Left lung (tissue), 14 donors: ENCODE measurements at places on chromosomes 5 and 9. TPM values are rescaled to one million over a fixed set of nuclear protein-coding genes. Genes with fewer than 3 reads are reported as not detected.

ANKRD18A gene
- polyA plus RNA-seq: 3.7 TPM

TMEM171 gene
- polyA plus RNA-seq: 0.15 TPM

C9 gene
- polyA plus RNA-seq: not detected

NR2F1 gene
- 203 TPM for polyA plus RNA-seq

SLC45A2 gene
- 0.42 TPM for polyA plus RNA-seq

DMAC1 gene
- polyA plus RNA-seq: 70.0 TPM

SHOC1 gene
- 0.51 TPM for polyA plus RNA-seq

IFNA2 gene
- polyA plus RNA-seq: not detected

DND1 gene
- polyA plus RNA-seq: 0.36 TPM

ZFP62 gene
- polyA plus RNA-seq: 54.9 TPM

ECSCR gene
- 64.0 TPM for polyA plus RNA-seq

TNFSF8 gene
- 11.5 TPM for polyA plus RNA-seq

GPR151 gene
- not detected for polyA plus RNA-seq

SPARC gene
- polyA plus RNA-seq: 2,413 TPM

FAM221B gene
- polyA plus RNA-seq: 0.24 TPM

TTLL11 gene
- 9.8 TPM for polyA plus RNA-seq

TICAM2 gene
- polyA plus RNA-seq: 6.2 TPM

GCNT4 gene
- 0.93 TPM for polyA plus RNA-seq

MEGF10 gene
- 0.61 TPM for polyA plus RNA-seq

FBXW11 gene
- polyA plus RNA-seq: 52.1 TPM

PROB1 gene
- polyA plus RNA-seq: 0.76 TPM

NRARP gene
- 9.4 TPM for polyA plus RNA-seq
